Activated naive CD4-positive, alpha-beta T cell treated with anti-CD3 and anti-CD28 coated beads for 36 hours (primary cell): ENCODE measurements at places on chromosomes 2 and 18. TPM values are rescaled to one million over a fixed set of nuclear protein-coding genes. Genes with fewer than 3 reads are reported as not detected.

DNA sequence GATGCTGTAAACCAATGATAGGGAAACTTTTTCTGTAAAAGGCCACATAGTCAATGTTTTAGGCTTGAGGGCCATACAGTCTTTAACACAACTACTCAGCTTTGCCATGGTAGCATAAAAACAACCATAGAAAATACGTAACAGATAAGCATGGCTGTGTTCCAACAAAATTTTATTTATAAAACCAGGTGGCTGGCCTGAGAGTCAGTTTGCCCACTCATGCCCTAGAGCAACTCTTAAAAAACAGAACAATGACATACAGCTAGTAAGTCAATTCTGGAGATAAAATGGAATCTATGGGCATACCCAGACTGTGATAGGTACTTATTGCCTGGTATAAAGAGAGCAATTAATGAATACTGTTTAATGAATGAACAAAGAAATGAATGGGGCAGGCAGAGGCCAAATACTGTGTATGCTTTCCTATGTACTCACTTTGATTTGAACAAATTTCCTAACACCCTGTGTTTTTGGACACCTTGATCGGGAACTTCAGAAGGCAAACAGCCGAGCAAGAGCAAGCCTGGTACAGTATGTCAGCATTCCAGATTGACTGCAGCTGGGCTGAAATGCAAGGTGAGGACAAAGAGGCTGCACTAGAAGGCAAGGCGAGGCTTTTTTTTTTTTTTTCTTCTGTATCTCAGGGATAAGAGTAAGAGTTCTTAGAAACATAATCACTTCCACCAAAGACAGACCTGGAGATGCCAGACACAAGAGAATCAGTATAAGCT is 315.3 kb downstream of the CLIP4 start:
- no peak for DNase-seq

DNA sequence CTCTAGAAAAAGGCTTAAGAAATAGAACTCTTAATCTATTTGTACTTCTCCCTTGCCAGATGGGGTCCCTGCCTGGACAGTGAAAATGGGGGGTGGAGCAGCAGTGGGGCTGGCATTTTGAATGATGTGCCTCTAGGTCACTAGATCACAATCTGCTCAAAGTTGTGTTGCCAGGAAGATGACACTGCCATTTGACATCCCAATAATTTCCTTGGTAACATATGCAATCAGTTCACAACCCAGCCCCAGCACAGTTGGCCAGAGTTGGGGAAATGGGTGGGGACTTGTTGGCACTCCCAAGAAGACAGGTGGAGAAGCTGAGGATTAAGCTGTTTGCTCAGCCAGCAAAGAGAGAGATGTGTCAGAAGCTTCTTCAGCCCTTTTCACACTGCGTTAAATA is 558.3 kb upstream of the KLHL29 start:
- no peak for DNase-seq

DNA sequence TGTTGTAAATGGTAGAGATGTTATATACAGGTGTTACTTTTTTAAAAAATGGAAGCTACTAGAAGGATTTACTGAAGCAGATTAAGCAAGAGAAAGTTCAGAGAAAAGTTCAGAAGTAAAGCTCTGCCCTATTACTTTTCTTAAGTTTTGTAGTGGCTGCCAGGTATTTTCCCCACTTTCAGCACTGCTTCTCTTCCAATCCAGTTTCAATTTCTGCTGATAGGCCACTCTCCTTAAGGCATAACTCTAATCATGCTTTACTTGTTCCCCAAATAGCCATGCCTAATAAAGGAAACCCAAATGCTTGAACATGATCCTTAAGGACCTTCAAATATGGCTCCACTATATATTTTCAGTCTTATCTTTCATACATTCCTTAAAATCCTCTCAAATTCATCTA is 880.8 kb upstream of the CDH2 start:
- DNase-seq: no peak

GRCh38 chr2:18558458-18558857 is 2.0 kb downstream of the RDH14 start:
- no peak for DNase-seq

- DNase-seq: peak; percentile 76
Measured at GRCh38 chr2:159879051-159879604, 81.1 kb upstream of the CD302 start.

SMYD1 gene
- not detected for total RNA-seq

TRABD2A gene
- total RNA-seq: 40.4 TPM

ALK gene
- total RNA-seq: not detected
